ENCODE measurements at places on chromosomes 5 and 9.

- DNase-seq = no peak
Observed at GRCh38 chr9:114061292-114061691, 16.8 kb downstream of the AMBP start.

- peak; percentile 21 for DNase-seq
Observed at GRCh38 chr5:86557920-86558319, 59.8 kb upstream of the COX7C start.

- no peak for DNase-seq
Observed at GRCh38 chr5:170985486-170985885, 123.7 kb downstream of the RANBP17 start.

- no peak for DNase-seq
Observed at GRCh38 chr5:103573411-103573810, 10.8 kb upstream of the NUDT12 start.

DNA sequence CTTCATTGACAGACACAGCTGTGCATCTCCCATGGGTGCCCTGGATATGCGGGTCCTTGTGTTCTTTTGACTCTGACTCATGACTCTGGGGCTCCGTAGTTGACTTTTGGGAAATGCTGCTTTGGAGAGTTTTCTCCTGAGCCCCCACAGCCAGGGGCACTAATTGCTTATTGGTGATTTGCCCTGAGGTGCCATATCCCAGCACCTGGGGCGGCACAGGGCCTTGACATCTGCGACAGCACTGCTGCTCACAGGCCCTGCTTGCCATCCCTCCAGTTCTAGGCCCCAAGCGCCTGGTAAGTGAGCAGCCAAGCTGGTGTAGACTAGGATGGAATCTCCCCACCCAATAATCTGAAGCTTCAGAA lies 75.1 kb downstream of the AMBP start:
- no peak for DNase-seq

- no peak for DNase-seq
Observed at GRCh38 chr9:93665128-93665636, 88.8 kb downstream of the PHF2 start.

DNA sequence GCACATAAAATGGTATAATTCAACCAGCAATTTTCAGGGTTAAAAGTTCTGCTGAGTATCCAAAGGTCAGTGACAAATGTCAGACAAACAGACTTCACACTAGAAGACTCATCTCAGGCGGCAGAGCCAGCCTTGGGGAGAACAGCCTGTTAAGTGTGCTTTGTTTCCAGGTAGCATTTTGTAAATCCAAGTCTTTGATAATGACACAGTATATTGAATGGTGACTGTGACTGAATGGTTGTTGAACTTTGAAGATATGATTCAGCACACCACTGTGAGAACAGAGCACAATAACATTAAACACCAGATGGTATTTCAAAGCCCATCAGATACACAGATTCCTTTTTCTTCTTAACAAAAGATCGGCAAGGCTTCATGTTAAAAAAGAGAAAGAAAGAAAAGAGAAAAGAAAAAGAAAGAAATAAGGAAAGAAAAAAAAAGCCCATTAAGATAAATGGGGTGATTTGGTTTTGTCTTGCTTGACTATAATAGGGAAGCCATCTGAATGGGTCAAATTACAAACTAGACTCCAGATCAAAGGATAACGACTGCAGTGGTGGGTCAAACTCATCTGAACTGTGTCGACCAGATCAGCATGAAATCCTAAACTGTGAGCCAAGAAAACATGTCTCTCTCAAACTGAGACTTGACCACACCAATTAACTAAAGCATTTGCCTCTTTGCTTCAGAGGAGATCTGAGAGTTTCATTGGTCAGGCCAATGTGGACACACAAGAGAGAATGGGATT lies 313.0 kb upstream of the ZNF608 start:
- DNase-seq = no peak

GRCh38 chr5:76849419-76850291 lies at the start of gene S100Z:
Gene S100Z, plus strand, starts transcription at chr5:76850014. Its CDS starts 25,346 bp downstream, at chr5:76875360.
- DNase-seq = no peak

DNA sequence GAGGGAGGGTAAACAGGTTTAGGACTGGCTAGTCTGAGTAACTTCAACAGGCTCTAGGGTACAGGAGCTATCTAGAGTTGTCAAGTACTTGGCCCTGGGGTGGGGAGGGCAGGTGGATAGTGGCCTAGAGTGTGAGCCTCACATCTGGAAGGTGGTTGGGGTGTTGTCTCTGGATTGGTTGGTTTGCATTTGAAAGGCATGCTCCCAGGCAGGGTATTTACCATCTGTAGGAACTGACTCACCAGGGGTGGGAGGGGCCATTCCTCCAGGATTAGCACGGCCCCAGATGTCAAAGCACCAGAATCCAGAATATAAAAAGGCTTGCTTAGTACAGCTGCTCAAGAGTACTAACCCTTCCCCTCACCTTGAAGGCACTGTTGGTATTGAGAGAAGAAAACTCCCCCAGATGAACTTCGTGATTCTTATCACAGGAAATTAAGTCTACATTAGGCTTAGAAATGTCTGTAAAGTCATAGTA lies 193.3 kb downstream of the NTRK2 start:
- no peak for DNase-seq

DNA sequence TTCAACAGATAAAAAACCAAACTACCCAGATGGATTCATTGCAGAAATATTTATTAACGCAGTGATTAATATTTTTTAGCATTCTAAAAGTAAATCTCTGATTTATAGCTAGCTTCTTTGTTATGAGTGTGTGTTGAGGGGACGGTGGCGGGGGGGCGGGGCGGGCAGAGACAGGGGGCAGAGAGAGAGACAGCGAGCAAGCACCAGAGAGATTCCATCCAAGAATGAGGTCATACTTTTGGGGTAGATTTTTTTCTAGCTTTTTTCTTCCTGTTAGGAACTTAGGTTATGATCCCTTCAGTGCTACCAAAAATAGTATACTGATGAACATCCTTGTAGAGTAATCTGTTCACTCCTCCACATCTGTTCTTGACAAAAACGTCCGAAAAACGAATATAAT lies 500 bp upstream of the ZNF883 start:
- no peak for DNase-seq

- peak; percentile 50 for DNase-seq
Observed at GRCh38 chr5:143395638-143396352, 7.7 kb downstream of the NR3C1 start.

DNA sequence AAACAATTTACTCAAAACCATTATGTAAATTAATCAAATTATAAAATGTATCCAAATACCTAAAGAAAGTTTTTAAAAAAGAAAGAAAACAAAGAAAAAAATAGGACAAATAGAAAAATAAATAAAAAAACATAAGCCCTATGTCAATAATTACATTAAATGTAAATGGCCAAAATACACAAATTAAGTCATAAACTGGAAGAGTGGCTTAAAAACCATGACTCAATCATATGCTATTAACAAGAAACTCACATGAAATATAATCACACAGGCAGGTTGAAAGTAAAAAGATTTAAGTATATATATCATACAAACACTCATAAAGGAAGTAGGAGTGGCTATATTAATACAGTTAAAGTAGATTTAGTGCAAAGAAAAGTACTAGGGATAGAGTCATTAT lies 95.3 kb downstream of the PRELID2 start:
- DNase-seq = no peak

- DNase-seq = no peak
Observed at GRCh38 chr9:134486143-134486591, 155.4 kb upstream of the COL5A1 start.

- peak; percentile 39 for DNase-seq
Observed at GRCh38 chr9:36144309-36145232, 8.0 kb downstream of the GLIPR2 start.

- no peak for DNase-seq
Observed at GRCh38 chr5:61477788-61478187, 145.7 kb downstream of the ZSWIM6 start.

- DNase-seq = no peak
Observed at GRCh38 chr5:91126448-91126847, 256.7 kb downstream of the ARRDC3 start.

DNA sequence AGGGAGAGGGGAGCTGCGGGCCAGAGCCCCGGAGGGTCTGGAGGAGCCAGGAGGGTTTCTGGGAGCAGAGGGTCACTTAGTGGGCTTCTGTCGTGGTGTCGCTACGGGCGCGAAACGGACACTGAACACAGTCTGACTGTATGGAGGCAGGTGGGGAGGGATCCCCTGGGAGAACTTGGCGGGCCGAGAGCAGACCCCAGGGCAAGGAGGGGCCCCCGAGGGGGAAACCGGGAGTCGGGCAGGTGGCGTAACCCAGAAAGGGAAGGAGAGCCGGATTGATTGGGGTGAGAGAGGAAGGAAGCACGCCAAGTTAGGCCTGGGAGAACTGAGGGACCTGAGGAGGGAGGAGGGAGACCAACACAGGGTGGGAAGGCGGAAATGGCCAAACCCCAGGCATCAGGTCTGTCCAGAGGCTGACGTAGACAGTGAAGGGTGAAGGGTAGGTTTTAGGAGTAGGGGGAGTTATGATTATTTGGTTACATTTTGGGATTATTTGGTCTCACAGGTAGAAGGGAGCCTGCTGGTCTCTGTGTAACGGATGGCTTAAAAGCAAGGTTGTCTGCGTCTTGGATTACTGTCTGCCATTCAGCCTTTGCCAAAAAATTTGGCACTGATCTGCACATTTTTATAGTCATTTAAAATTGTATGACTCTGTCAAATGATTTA lies 3.3 kb upstream of the MSMP start:
- DNase-seq = no peak

GRCh38 chr5:143527808-143528207 lies 124.3 kb upstream of the NR3C1 start:
- DNase-seq = no peak

GRCh38 chr5:64149857-64150521 lies 15.7 kb upstream of the RNF180 start:
- no peak for DNase-seq

DNA sequence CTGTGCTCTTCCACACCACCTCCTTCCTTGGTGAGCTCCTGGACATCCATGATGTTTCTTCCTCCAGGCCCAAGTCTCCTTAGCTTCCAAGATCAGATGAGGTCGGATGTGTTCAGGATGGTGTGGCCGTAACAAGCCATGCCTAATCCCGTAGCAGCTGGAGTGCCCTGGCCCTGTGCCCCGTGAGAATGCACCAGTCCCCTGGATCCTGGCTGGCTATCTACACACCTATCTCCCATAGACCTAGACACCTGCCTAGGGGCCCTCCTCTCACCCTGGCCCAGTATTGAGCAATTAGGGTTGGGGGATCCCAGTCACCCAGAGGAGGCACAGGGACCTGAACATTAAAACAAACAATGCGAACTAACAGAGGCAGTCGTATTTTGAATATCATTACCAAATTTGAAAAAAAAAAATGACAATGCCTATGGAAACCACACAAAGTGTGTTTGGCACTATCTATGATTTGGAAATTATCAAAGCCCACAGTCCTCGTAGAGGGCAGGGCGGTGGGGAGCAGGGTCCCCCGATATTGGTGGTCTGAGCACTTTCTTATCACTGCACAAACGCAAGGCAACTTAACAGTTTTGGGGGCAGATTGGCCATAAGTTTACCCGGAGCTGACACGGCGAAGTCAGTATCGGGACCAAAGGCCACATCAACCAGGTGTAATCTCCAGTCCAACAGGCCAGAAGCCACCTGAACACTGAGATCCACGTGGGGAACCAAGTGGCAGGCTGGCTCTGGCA lies 13.2 kb downstream of the ENG start:
- DNase-seq = no peak

GRCh38 chr5:15261269-15261995 lies 238.5 kb upstream of the FBXL7 start:
- no peak for DNase-seq

- DNase-seq = peak; percentile 52
Observed at GRCh38 chr5:95664204-95664786, 17.7 kb downstream of the RFESD start.

- DNase-seq = no peak
Observed at GRCh38 chr5:179731791-179732411, 721 bp upstream of the MAML1 start.

- DNase-seq = no peak
Observed at GRCh38 chr9:68562461-68562860, 21.8 kb upstream of the TMEM252 start.

GRCh38 chr5:79133657-79134451 lies 22.2 kb downstream of the BHMT start:
- peak; percentile 69 for DNase-seq

GRCh38 chr5:18299166-18299565 lies 664.9 kb downstream of the TAF11L14 start:
- DNase-seq = no peak

DNA sequence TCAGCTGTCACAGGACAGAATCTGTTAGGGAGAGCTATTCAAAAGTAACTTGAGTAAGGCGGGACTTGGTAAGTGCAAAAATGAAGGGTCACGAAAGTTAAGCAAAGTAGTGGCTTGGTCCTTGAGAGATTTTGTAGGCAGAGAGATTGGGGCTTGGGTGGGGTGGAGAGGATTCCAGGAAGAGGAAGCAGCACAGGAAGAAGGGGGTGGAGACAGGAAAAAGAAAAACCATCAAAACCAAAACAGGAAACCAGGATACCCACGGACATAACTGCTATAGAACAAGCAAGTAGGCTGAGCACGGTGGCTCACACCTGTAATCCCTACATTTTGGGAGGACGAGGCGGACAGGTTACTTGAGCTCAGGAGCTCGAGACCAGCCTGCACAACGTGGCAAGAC lies 3.7 kb downstream of the ROPN1L start:
- DNase-seq = no peak

- no peak for DNase-seq
Observed at GRCh38 chr5:42745426-42745825, 11.2 kb upstream of the CCDC152 start.

- DNase-seq = no peak
Observed at GRCh38 chr9:73845954-73846690, 651.0 kb upstream of the RORB start.

- DNase-seq = no peak
Observed at GRCh38 chr9:19306568-19306967, 73.5 kb downstream of the RPS6 start.

GRCh38 chr9:132943651-132944293 lies 644 bp downstream of the TSC1 start:
- no peak for DNase-seq

- no peak for DNase-seq
Observed at GRCh38 chr9:120571443-120572257, 8.3 kb downstream of the CDK5RAP2 start.

GRCh38 chr5:80192507-80193241 lies 63.2 kb downstream of the SERINC5 start:
- no peak for DNase-seq

DNA sequence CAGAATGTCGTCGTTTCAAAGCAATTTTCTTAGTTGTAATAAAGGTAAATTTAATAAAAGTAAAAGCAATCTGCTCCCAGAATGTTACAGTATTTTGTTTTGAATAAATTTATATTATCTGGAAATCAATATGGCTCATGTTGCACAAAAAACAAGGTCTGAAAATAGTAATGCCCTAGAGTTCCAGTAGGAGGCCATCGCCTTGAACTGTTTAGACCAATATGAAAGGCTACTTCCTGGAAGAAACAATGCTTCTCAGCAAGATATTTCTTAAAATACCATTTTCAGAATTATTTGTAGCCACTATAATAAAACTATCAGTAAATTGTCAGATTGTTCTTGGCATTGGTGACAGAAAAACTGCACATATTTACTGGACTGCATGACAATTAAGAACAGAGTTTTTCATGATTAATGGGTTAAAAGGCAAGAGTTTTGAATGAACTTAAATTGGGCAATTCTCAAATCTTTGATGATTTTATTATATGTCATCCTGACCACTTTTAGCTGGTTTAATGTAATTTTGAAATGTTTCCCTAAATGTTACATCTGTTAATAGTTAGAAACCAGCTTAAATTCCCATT lies 153.2 kb downstream of the COMMD10 start:
- no peak for DNase-seq

GRCh38 chr9:131984564-131984963 lies 95.1 kb downstream of the MED27 start:
- no peak for DNase-seq

All from MM.1S (cell line).